Substantia nigra (tissue), 51 donors: ENCODE measurements at places on chromosomes 1 and 21.

GRCh38 chr21:31576428-31576827 is 83.1 kb upstream of the SOD1 start:
- DNase-seq = no peak

DNA sequence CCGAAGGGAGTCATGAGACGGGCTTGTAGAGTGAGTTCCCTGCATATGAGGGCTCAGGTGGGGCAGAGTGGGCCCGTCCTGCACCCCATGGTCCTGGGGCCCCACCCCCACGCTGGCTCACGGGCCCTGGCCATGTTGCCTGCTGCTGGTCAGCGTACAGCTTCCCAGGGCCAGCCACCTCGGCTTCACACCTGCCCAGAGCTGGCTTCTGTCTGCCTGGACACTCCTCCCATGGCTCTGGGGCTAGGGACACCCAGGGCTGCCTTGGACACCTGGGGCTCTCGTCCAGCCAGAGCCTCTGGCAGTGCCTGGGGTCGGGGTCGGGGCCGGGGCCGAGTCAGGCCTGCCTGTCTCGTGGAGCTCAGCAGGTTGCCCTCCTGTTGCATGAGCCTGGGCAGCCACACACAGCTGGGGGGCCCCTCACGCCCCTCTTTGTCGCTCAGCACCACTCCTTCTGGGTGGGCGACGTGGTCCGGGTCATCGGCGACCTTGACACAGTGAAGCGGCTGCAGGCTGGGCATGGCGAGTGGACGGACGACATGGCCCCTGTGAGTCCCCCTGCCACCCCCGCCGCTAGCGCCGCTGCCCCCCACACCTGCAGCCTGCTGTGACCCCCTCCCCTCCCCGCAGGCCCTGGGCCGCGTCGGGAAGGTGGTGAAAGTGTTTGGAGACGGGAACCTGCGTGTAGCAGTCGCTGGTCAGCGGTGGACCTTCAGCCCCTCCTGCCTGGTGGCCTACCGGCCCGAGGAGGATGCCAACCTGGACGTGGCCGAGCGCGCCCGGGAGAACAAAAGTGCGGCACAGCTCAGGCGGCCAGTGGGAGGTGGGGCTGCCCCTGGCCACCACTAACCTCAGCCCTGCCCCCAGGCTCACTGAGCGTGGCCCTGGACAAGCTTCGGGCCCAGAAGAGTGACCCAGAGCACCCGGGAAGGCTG is 5.5 kb upstream of the MMP23B start:
- DNase-seq = no peak

- DNase-seq = no peak
Measured at GRCh38 chr1:29396438-29397255, 160.3 kb downstream of the PTPRU start.

- no peak for DNase-seq
Measured at GRCh38 chr1:188904201-188904600, 1573.5 kb downstream of the BRINP3 start.

GRCh38 chr1:112524251-112524650 is 15.5 kb downstream of the WNT2B start:
- no peak for DNase-seq

- DNase-seq = peak; percentile 43
Measured at GRCh38 chr1:145871994-145872924, 13.4 kb upstream of the PIAS3 start.

DNA sequence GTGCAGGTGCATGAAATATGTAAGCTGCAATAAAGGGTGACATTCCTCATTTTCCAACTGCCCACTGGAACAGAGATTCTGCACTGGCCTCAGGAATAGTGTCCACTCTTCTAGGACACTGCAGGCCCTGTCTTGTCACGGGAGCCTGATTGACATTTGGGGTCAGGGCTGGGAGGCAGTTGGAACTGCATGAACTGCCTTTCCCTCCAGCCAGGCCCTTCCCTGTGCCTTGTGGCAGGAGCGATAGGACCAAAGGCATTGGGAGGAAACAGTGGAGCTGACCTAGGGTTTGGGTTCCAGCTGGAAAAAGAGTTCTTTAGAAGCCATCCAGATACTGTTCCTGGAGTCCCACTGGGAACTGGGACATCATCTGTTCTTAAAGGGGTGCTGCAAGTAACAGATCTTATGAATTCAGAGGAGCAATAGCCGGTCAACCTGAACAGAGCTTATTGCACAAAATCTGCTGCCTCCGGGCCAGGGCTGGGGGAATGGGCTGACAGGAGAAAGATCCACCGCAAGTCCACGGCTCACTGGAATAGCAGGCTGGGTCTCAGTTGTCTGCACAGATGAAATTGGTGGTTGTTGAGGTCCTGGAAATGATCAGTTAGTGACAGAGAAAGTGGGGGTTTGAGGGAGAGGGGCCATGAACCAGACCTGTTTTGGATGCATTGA is 451.7 kb downstream of the CAMTA1 start:
- DNase-seq = no peak
